Activated CD8-positive, alpha-beta memory T cell treated with anti-CD3 and anti-CD28 coated beads for 24 hours (primary cell): ENCODE measurements at places on chromosomes 6 and 20.

- DNase-seq, result no peak
These were observed 658 bp downstream of the CUL7 start for GRCh38 chr6:43052842-43053544.

DNA sequence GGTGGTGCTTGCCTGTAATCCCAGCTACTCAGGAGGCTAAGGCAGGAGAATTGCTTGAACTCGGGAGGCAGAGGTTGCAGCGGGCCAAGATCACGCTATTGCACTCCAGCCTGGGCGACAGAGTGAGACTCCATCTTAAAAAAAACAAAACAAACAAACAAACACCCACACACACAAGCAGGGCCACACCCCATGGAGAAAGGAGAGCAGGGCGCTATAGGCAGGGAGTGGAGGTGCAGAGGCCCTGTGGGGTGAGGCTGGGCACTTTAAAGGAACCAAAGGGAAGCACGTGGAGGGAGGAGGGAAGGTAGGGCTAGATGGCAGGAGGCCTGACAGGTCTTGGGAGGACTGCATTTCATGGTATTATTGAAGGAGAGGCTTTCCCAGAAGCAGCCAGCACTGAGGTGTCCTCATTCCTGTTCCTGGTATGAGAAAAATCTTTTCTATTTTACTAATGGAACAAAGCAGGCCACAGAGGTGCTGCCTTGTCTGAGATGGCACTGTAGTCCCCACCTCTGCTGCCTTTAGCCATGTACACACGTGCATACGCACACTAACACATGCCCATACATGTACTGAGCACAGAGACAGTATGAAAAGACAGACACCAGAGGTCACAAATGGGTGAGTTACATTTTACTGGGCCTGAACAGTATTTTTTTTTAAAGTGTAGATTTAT, 44.0 kb downstream of the BCAS4 start:
- no peak for DNase-seq

GRCh38 chr6:16238057-16238962, at the start of gene GMPR:
Gene GMPR, plus strand, starts transcription at chr6:16238587. Its CDS starts 107 bp downstream, at chr6:16238694.
- DNase-seq, result peak; percentile 88

DNA sequence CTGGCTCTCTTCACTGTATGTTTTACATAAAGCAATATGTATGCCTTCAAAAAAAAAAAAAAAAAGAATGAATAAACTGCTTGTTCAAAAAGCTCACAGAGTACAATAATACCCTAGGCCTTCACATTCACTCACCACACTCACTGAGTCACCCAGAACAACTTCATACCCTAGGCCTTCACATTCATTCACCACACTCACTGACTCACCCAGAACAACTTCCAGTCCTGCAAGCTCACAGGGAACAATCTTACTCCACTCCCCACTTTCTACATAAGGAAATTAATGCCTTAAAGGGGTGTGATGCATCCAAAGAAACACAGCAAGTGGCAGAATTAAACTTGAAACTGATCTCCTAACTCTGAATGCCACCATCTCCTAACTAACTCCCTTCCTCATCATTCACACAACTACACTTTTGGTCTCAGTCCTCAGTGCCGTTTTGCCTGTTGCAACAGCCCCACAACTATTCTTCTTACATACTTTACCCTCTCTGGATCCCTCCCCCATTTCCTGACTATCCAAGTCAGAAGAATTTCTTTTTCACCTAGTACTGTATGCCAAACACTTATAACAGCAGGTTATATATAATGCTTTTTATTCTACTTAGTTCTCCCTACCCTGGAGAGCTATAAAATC, 34.2 kb downstream of the NHSL1 start:
- DNase-seq, result no peak

- no peak for DNase-seq
These were observed 2.3 kb downstream of the ADIG start for GRCh38 chr20:38583306-38583705.

GRCh38 chr6:53892707-53893106, 97.9 kb downstream of the LRRC1 start:
- DNase-seq, result no peak

- no peak for DNase-seq
These were observed 10.2 kb downstream of the SLC29A1 start for GRCh38 chr6:44233567-44234100.

GRCh38 chr20:36786246-36786645, 12.7 kb upstream of the DSN1 start:
- no peak for DNase-seq

DNA sequence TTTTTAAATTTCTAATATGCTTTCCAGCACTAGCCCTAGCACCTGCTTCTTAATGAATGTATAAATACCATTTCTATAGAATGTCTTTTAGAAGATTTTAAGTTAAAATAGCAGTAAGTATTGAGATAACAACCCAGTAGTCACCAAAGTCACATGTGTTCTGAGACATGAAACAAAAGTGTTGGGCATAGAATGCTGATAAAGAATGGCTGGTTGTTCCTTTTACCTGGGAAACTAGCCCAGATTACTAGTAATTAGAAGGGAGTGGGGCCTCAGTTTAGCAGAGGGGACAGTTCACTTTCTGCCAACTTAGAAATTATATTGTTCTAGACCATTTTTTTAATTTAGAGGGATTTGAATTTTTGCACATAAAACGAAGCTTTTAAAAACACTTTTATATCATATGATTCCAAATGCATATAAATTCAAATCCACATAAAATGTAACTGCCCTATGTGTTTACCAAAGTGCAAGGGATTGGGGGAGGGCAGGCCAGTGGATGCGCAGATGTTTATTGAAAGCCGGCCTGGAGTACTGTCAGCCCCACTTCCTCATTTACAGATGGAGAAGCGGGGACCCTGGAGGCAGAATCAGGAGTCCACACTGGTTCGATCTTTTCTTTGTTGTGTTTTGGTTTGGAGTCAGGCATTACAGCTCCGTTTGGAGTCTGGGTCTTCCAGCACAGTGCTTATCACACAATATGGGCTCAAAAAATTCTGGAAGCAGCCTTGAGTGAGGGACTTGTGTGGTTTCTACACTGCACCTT, 139.8 kb downstream of the ZDHHC14 start:
- no peak for DNase-seq

DNA sequence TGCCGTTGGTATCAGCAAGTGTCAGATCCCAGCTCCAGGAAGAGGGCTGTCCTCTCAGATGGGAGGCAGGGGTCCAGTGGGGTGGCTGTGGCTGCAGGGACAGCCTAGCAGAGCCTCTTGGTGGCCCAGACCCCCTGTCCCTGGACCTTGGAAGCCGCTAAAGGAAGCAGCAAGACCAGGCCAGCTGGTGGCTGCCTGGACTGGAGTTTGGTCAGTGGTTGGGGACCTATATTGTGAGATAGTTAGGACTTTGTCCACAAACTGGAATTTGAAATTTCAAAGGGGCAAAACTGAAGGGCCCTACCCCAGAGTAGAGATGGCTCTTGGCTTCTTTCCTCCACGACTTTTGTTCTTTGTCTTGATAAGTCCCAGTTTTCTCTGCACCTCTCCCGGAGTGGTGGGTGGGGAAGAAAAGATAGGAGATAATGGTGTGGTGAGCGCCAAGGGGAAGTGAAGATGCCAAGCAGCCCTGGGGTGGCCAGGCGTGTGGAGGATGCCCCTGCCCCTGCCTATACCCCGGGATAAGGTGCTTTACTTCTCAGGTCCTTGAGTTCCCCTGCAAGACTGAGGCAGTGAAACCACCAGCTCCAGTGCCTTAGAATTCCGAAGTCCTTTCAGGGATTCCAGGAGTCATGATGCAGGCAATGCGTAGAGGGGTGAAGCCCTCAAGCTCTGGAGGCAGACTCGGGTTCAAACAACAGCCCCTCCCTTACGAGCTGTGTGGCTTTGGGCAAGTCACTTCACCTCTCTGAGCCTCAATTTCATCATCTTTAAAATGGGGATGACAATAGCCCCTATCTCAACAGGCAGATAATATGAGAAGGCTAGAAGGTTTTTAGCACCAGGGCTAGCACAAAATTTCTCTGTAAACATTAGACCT, 40.2 kb downstream of the HNF4A start:
- DNase-seq, result no peak

DNA sequence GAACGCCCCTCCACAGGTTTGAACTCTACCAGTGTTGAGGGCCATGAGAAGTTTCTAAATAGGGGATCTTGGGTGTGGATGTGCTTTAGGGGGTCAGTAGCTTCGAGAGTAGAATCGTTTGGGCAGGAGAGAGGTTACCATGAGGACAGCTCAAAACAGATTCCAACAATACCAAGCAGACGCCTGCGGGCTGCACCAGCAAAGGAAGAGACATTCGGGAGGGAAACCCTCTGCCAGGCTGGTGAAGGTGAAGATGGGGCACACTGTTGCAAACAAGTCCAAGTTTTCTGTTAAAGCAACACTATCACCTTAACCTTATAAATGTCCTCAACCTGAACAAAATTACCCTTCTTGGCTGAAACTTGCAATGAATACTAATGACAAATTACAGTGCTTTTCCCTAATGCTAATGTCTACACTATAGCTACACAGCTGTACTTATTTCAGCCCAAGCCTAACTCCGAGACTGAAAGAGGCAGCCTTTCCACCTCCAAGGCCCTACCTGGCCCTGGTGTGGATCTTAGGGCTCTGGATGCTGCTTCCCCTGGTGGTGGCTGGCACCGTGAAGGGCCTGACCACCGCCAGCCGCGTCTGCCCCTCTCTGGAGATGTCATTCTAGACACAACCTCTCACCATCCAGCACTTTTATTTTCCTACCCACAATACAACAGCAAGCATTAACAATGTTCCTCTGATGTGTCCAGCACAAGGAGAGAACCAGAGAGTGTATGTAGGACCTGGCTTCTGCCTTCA, 80.1 kb downstream of the DLL1 start:
- peak; percentile 40 for DNase-seq

- DNase-seq, result no peak
These were observed 23.3 kb downstream of the HSF2 start for GRCh38 chr6:122422614-122423267.

- no peak for DNase-seq
These were observed 37.3 kb downstream of the SH3BGRL2 start for GRCh38 chr6:79668381-79668780.

GRCh38 chr20:40583205-40583604, 105.8 kb downstream of the MAFB start:
- no peak for DNase-seq
